Prostate gland (tissue), 2 donors: ENCODE measurements at places on chromosomes 5 and 9. TPM values are rescaled to one million over a fixed set of nuclear protein-coding genes. Genes with fewer than 3 reads are reported as not detected.

Gene KCNV2
- total RNA-seq = 1.4 TPM

Gene PCDHGC4
- total RNA-seq = 3.8 TPM

Gene PCDHGA7
- 8.2 TPM for total RNA-seq

Gene PLEKHG4B
- total RNA-seq = 14.4 TPM

Gene PTGES
- total RNA-seq = 19.9 TPM

Gene MPDZ
- total RNA-seq = 26.9 TPM

Gene HMCN2
- total RNA-seq = 5.5 TPM

Gene HSPA4
- 51.1 TPM for total RNA-seq

Gene ZNF883
- total RNA-seq = 1.5 TPM

Gene SLC23A1
- total RNA-seq = 11.5 TPM

Gene COL5A1
- 16.9 TPM for total RNA-seq

Gene CATSPER3
- total RNA-seq = 3.2 TPM

Gene TUSC1
- total RNA-seq = 35.6 TPM
